Prostate gland (tissue), 2 donors: ENCODE measurements at places on chromosomes 3 and 15. TPM values are rescaled to one million over a fixed set of nuclear protein-coding genes. Genes with fewer than 3 reads are reported as not detected.
A peak's percentile ranks its signal among the peaks of the same experiment; 100 is the strongest.

The CLDN18 gene
- not detected for total RNA-seq

- H3K36me3 ChIP-seq = no peaks in the 10 kb centered on the region
- DNase-seq = no peak
- H3K27me3 ChIP-seq = no peaks in the 10 kb centered on the region
Measured at GRCh38 chr3:143875546-143875945, 27.3 kb upstream of the SLC9A9 start.

The TRAT1 gene
- total RNA-seq = not detected

- no peak overlapping the region for H3K4me3 ChIP-seq
- peak overlapping the region; percentile 70 for H3K27ac ChIP-seq
- no peaks in the 10 kb centered on the region for H3K36me3 ChIP-seq
- DNase-seq = no peak
Measured at GRCh38 chr3:13276438-13277195, 143.5 kb downstream of the NUP210 start.

- H3K27ac ChIP-seq = no peak overlapping the region
- H3K4me1 ChIP-seq = peaks cover 8% of the 10 kb centered on the region
- DNase-seq = no peak
- no peak overlapping the region for H3K4me3 ChIP-seq
Measured at GRCh38 chr3:14441920-14442300, 39.5 kb downstream of the SLC6A6 start.

GRCh38 chr3:172771672-172772071 is 21.1 kb downstream of the ECT2 start:
- H3K4me1 ChIP-seq = no peaks in the 10 kb centered on the region
- no peaks in the 10 kb centered on the region for H3K27me3 ChIP-seq
- DNase-seq = no peak
- H3K27ac ChIP-seq = no peak overlapping the region
- H3K36me3 ChIP-seq = no peaks in the 10 kb centered on the region

- peaks cover 7% of the 10 kb centered on the region for H3K4me1 ChIP-seq
- peak overlapping the region; percentile 81 for H3K4me3 ChIP-seq
- peak overlapping the region; percentile 92 for H3K27ac ChIP-seq
- H3K36me3 ChIP-seq = no peaks in the 10 kb centered on the region
- H3K27me3 ChIP-seq = no peaks in the 10 kb centered on the region
Measured at GRCh38 chr3:197750858-197751737, 1.4 kb downstream of the FYTTD1 start.

The CRTC3 gene
- total RNA-seq = 87.8 TPM

- H3K4me1 ChIP-seq = no peaks in the 10 kb centered on the region
- no peak overlapping the region for H3K4me3 ChIP-seq
- H3K27ac ChIP-seq = no peak overlapping the region
- no peaks in the 10 kb centered on the region for H3K27me3 ChIP-seq
Measured at GRCh38 chr15:89504166-89504565, 7.8 kb upstream of the RHCG start.

DNA sequence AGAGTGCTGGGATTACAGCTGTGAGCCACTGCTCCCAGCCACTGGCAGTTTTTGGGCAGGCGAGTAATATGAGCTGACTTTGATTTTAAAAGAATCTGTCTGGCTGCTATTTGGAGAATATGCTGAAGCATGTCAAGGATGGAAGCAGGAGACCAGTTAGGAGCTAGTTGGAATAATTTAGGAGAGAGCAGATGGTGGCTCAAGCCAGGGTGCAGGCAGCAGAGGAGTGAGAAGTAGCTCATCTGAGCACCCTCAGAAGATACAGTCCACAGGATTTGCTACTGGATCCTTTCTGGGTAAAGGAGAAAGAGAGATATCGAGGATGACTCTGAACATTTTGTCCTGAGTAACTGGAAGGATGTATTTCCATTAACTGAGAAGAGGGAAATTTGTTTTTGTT is 30.4 kb upstream of the BDH1 start:
- H3K27ac ChIP-seq = no peak overlapping the region
- no peak overlapping the region for H3K4me3 ChIP-seq
- DNase-seq = no peak
- no peaks in the 10 kb centered on the region for H3K36me3 ChIP-seq
- no peaks in the 10 kb centered on the region for H3K4me1 ChIP-seq

DNA sequence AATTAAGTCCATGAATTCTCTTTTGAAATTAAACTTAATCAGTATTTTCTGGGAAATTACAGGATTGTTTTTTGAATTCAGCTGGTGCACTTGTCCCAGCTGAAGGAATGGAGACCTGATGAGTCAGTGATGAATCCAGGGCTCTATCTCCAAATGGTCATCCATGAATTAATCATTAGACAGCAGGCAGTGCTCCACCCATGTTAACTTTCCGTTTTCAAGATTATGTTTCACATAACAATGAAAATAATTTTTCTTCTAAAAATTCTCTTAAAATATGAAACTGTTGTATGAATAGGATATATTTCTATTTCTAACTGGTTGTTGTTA is 13.9 kb upstream of the PAQR9 start:
- H3K4me3 ChIP-seq = no peak overlapping the region
- H3K27ac ChIP-seq = no peak overlapping the region
- H3K36me3 ChIP-seq = no peaks in the 10 kb centered on the region
- H3K4me1 ChIP-seq = no peaks in the 10 kb centered on the region
- H3K27me3 ChIP-seq = no peaks in the 10 kb centered on the region

- DNase-seq = no peak
- no peak overlapping the region for H3K27ac ChIP-seq
- H3K4me3 ChIP-seq = no peak overlapping the region
- H3K36me3 ChIP-seq = no peaks in the 10 kb centered on the region
- no peaks in the 10 kb centered on the region for H3K27me3 ChIP-seq
Measured at GRCh38 chr15:76116138-76116885, 56.5 kb downstream of the TMEM266 start.

DNA sequence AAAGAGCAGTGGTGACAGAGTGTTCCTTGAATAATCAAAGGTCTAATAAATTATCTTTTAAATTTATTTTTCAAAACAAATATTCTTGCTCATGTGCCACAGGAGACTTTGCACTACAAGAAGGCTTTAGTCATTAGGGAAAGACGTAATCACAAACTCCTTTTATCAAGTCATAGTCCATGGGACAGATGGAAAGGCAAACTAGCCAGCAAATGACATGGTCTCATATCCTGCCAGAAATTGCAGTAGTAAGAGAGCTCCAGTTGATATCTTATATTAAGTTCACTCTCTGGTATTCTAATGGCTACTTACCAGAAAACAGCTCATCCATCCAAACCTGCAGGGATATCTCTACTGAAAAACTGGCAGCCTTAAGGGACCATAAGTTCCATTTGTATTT is 225.0 kb upstream of the TP63 start:
- DNase-seq = no peak
- no peaks in the 10 kb centered on the region for H3K27me3 ChIP-seq
- no peak overlapping the region for H3K4me3 ChIP-seq
- H3K4me1 ChIP-seq = no peaks in the 10 kb centered on the region
- H3K36me3 ChIP-seq = no peaks in the 10 kb centered on the region

GRCh38 chr3:58383476-58383875 is 50.2 kb downstream of the PDHB start:
- no peaks in the 10 kb centered on the region for H3K36me3 ChIP-seq
- DNase-seq = no peak
- H3K4me1 ChIP-seq = peaks cover 4% of the 10 kb centered on the region
- H3K27me3 ChIP-seq = no peaks in the 10 kb centered on the region

DNA sequence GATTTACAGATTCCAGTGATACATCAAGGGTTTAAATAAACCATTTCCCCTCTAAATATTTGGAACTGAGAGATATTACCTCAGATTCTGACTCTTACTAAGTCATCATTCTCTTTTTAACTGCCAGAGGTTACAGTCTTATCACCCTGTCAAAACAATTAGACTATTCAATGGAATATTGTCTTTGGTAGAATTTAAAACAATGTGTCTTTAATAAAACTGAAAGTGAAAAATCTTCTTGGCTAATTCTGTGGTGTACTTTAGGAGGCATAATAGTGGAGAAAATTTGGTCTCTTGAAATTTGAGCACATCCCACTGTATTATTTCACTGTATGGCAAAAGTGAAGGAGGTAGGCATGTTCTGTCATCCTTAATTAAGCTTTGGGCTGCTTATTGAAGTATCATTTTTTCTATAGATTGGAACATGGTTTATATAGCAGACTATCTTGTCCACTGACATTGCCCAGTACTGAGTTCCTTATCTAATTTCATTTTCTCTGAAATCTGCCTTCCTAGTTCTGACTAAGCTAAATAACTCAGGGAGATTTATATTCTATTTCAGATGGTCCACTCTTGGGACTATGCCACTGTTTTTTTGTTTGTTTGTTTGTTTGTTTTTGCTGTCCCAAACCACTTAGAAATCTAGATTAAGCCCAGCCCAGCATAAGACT is 48.0 kb upstream of the UTS2B start:
- H3K4me1 ChIP-seq = no peaks in the 10 kb centered on the region
- DNase-seq = no peak
- H3K27me3 ChIP-seq = no peaks in the 10 kb centered on the region
- H3K36me3 ChIP-seq = no peaks in the 10 kb centered on the region

The SSUH2 gene
- total RNA-seq = 0.27 TPM

DNA sequence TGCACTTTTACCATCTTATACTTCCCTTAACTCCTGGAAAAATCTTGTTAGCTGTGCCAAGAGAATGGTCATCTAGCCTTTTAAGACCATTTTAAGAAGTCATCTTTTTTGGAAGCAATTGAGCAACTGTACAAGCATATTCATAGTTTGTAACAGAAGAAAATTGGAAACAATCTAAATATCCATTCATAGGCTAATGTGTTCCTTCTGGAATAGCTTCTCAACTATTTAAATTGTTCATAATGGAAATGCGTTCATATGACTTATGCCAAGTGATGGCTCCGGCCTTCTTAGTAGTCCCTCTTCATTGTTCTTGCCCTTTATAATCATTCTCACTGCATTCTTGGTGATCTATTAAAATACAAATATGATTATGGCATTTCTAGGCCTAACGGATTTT is 17.4 kb upstream of the OSBPL11 start:
- H3K4me3 ChIP-seq = no peak overlapping the region
- no peak overlapping the region for H3K27ac ChIP-seq
- H3K36me3 ChIP-seq = no peaks in the 10 kb centered on the region
- H3K27me3 ChIP-seq = no peaks in the 10 kb centered on the region

- H3K27ac ChIP-seq = peak overlapping the region; percentile 50
- peak; percentile 73 for DNase-seq
- H3K27me3 ChIP-seq = no peaks in the 10 kb centered on the region
- no peaks in the 10 kb centered on the region for H3K36me3 ChIP-seq
- H3K4me3 ChIP-seq = peak overlapping the region; percentile 22
Measured at GRCh38 chr3:42247576-42248027, 18.4 kb downstream of the CCK start.

The LSG1 gene
- total RNA-seq = 25.9 TPM

DNA sequence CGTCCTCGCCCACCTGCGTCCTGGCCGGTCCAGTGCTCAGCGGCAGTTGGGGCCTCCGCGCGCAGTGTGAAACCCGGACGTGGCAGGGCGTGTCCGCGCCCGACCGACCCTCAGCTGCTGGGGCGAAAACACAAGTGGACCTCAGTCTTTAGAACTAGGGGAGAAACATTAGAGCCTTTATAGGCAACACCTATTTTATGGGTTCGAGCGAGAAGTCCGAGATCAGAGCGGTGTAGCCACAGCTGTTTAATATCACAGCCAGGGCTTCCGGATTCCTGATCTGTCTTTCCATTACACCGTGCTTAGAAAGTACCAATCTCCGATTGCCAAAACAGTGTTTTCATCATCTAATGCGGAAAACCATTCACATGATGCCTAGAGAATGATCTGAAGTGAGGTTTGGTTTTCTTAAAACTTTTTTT is 506 bp downstream of the RAD51 start:
- H3K27ac ChIP-seq = peak overlapping the region; percentile 99
- H3K4me3 ChIP-seq = peak overlapping the region; percentile 66
- H3K27me3 ChIP-seq = no peaks in the 10 kb centered on the region
- H3K4me1 ChIP-seq = no peaks in the 10 kb centered on the region
- no peak for DNase-seq
- H3K36me3 ChIP-seq = no peaks in the 10 kb centered on the region

The ADAMTS17 gene
- 5.6 TPM for total RNA-seq

DNA sequence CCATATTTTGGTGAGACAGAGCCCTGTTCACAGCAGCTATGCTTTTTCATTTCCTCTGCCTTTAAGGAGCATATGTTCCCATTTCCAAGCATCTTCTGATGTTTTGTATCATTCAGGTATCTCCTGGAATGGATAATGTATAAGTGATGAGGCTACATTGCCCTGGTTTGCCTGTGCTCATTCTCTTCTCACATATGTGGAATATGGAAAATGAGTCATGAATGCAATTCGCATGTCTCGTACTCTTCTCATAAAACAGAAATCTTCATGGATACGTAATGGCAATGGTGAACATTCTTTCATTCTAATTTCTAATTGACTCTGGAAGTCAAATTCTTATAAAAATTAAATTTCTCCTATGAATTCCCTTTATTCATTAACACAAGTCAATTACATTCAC is 143.1 kb downstream of the CDIN1 start:
- no peaks in the 10 kb centered on the region for H3K36me3 ChIP-seq
- no peak for DNase-seq
- no peak overlapping the region for H3K4me3 ChIP-seq
- no peak overlapping the region for H3K27ac ChIP-seq

The FANCD2OS gene
- 2.3 TPM for total RNA-seq

The ATP2B2 gene
- total RNA-seq = 0.14 TPM

DNA sequence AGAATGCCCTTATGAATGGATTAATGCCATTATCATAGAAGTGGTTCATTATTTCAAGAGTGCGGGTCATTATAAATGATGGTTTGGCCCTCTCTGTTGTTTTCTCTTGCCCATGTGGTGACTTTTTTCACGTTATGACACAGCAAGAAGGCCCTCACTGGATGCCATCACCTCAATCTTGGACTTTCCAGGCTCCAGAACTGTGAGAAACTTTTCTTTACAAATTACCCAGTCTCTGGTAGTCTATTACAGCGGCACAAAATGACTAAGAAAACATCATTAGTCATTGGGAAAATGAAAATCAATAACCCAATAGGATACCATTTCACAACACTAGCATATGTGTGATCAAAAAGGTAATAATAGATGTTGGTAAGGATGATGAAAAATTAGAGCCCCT is 119.0 kb upstream of the LPP start:
- no peak overlapping the region for H3K4me3 ChIP-seq
- H3K27ac ChIP-seq = no peak overlapping the region
- no peak for DNase-seq
- H3K4me1 ChIP-seq = no peaks in the 10 kb centered on the region

DNA sequence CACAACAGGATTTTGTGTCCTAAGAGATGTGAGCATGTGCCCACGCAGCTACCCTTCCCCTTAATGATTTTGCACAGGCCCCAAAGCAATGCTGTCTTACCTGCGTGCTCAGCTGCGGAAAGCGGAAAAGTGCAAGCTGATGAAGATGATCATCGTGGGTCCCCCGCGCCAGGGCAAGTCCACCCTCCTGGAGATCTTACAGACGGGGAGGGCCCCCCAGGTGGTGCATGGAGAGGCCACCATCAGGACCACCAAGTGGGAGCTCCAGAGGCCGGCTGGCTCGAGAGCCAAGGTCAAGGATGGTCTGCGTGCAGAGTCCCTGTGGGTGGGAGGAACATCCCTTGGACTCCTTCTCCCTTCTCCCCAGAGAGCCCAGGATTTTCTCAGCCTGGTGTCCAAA is 103.1 kb downstream of the LRRK1 start:
- no peaks in the 10 kb centered on the region for H3K36me3 ChIP-seq
- no peak overlapping the region for H3K27ac ChIP-seq
- DNase-seq = no peak
- H3K4me1 ChIP-seq = no peaks in the 10 kb centered on the region
